NCI-H1436 (cell line): ENCODE measurements at places on chromosomes 5 and 9.

- no peak for DNase-seq
These were observed 151.8 kb downstream of the ARSB start for GRCh38 chr5:78833284-78833683.

- no peak for DNase-seq
These were observed 145.3 kb downstream of the PLK2 start for GRCh38 chr5:58314356-58315210.

GRCh38 chr5:151772029-151772845 lies 483 bp downstream of the G3BP1 start:
- DNase-seq: peak; percentile 20

DNA sequence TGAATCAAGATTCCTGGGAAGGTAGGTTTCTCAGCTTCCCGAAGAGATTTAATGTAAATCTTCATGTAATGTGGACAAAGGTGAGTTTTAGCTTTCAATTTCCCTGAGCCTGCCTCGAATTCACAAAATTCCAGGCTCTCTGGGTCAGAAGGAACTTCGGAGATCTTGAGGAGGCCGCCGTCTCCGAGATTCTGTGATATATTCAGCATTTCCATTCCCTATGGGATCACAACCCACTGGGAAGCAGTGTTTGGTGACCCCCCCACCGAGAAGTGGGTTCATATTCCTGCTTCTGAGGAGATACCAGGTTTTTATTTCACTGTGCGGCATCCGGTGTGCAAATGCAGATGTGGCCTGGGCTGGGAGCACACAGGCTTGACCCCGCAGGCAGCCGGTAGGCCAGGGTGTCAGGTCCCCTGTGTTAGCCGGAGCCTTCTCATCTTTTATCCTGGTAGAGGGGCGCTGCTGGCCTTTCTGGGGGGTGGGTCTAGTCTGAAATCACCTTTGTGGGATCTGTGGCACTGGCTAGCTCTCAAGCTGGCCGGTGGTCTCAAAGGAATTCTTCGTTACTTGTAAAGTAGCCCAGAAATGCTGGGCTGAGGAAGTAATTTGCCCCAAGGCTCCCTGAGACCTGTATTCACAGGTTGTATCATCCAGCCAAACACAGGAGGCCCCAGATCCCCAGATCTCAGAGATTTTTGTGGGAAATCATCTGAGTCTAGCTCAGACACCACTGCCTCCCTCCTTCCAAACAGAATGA lies 1.4 kb downstream of the PLEKHG4B start:
- DNase-seq: no peak
